T-cell (primary cell): ENCODE measurements at places on chromosomes 4 and X. TPM values are rescaled to one million over a fixed set of nuclear protein-coding genes. Genes with fewer than 3 reads are reported as not detected.

Gene PDGFRA
- total RNA-seq: 0.32 TPM

Gene ANOS1
- total RNA-seq: 0.10 TPM

GRCh38 chr4:147247579-147247978 is 233.3 kb upstream of the EDNRA start:
- H3K36me3 ChIP-seq: no peaks in the 10 kb centered on the region
- no peak for DNase-seq
- H3K4me1 ChIP-seq: no peaks in the 10 kb centered on the region
- H3K4me3 ChIP-seq: no peak overlapping the region
- no peaks in the 10 kb centered on the region for H3K27me3 ChIP-seq

Gene MBNL3
- 32.9 TPM for total RNA-seq

Gene GDI1
- 208 TPM for total RNA-seq

Gene KLHL13
- 0.95 TPM for total RNA-seq

- H3K4me1 ChIP-seq: no peaks in the 10 kb centered on the region
- no peaks in the 10 kb centered on the region for H3K27me3 ChIP-seq
- no peak for DNase-seq
- H3K27ac ChIP-seq: no peak overlapping the region
Observed at GRCh38 chr4:159608436-159608835, 505.6 kb downstream of the RAPGEF2 start.

DNA sequence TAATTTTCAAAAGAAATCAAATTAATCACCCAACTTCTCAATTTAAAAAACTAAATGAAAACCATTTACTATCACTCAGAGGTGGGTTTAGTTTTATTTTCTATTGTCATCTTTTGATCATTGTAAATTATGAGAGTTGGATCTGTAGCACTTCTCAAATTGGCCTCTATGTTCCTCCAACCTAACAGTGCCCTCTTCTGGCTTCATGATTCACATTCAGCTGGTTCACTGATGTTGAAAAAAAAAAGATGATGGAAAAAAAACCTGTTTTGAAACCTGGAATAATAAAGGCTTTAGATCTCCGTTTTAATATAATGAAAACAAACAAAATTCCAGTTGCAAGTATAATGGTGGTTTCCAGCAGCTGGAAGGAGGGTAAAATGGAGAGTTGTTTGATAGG is 2.4 kb upstream of the NBDY start:
- peaks cover 2% of the 10 kb centered on the region for H3K4me1 ChIP-seq
- no peaks in the 10 kb centered on the region for H3K36me3 ChIP-seq
- H3K4me3 ChIP-seq: no peak overlapping the region
- no peak overlapping the region for H3K27ac ChIP-seq

DNA sequence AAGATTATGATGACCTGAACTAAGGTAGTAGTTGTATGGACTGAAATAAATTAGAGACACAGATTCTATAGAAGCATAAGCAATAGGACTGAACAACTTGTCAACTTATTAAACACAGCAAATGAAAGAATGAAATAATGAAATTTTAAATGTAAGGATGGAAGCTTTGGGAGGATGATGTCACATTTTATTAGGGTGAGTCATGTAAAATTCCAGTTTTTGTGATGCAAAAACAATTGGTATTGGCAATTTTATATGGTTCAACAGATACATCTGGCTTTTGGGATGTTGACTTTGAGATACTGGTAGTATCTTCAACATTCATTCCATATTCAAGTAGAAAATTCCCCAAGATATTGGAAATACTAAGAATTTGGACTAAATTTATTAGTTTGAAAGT is 72.7 kb upstream of the IL15 start:
- H3K36me3 ChIP-seq: no peaks in the 10 kb centered on the region
- H3K4me3 ChIP-seq: no peak overlapping the region
- DNase-seq: no peak
- no peak overlapping the region for H3K27ac ChIP-seq
- H3K27me3 ChIP-seq: no peaks in the 10 kb centered on the region

GRCh38 chr4:14168919-14169318 is 541.4 kb upstream of the BOD1L1 start:
- DNase-seq: no peak
- no peaks in the 10 kb centered on the region for H3K36me3 ChIP-seq
- no peak overlapping the region for H3K4me3 ChIP-seq

DNA sequence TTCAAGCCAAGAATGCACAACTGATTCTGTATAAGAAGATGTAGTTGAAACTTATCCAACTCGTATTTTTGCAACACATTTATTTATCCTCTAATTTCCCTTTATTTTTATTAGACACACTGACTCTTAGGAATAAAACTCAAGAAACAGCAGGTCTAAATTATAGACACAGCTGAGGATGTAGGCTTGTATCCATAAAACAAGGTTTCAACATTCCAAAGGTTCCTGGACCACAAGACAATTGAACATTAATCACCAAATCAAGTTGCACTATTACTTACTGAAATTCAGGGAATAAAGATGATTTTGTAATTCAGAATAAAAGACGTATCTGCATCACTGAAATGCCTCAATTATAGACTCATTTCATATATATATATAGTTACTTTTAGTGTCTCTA is 683.5 kb upstream of the GRIA3 start:
- H3K27ac ChIP-seq: no peak overlapping the region
- no peak for DNase-seq
- no peaks in the 10 kb centered on the region for H3K27me3 ChIP-seq
- no peaks in the 10 kb centered on the region for H3K4me1 ChIP-seq
- no peak overlapping the region for H3K4me3 ChIP-seq
- no peaks in the 10 kb centered on the region for H3K36me3 ChIP-seq

Gene PRKG2
- 0.54 TPM for total RNA-seq

DNA sequence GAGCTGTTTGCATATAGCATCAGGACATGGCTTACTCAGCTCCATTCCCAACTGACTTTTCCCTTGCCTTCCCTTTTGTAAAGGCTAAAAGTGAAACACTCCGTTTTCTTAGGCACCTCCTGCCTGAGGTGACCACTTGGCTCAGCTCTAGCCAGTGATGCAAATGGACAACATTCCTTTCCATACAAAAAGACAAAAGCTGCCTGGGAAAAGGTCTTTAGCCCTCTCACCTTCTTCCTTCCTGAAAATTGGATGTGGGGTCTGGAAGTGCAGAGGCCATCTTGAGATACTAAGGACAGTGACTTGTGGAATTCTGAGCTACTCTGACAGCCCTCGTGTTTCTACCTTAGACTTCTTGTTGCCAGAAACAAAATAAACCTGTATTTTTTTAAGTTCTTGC is 27.7 kb upstream of the SFRP2 start:
- peaks cover 2% of the 10 kb centered on the region for H3K27me3 ChIP-seq
- no peak overlapping the region for H3K4me3 ChIP-seq
- no peaks in the 10 kb centered on the region for H3K4me1 ChIP-seq
- H3K27ac ChIP-seq: no peak overlapping the region

Gene RENBP
- 10.2 TPM for total RNA-seq

GRCh38 chrX:105317117-105317516 is 96.6 kb upstream of the TEX13A start:
- no peak overlapping the region for H3K4me3 ChIP-seq
- no peaks in the 10 kb centered on the region for H3K36me3 ChIP-seq
- no peak overlapping the region for H3K27ac ChIP-seq
- H3K27me3 ChIP-seq: no peaks in the 10 kb centered on the region
- H3K4me1 ChIP-seq: no peaks in the 10 kb centered on the region
- no peak for DNase-seq

DNA sequence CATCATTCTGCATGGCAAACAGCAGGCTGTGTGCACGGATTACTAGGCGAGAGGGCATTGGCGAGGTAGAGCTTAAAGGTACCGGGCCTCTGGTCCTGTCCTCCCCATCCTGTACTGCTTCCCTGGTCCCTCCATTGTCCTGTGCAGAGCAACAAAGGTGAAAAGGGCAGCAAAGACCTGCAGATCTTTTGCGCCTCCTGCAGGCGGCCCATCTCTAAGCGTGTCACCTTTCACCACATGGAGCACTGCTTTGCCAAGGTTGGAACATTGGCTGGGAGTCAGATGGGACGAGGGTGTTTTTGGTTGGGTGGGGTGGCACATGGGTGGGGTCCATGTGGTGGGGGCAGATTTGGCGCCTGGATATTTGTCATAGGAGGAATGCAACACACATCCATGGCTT is 64.7 kb upstream of the UXT start:
- no peak for DNase-seq
- H3K27me3 ChIP-seq: no peaks in the 10 kb centered on the region
- H3K4me3 ChIP-seq: no peak overlapping the region
- H3K36me3 ChIP-seq: no peaks in the 10 kb centered on the region
- no peak overlapping the region for H3K27ac ChIP-seq

GRCh38 chr4:19791422-19792123 is 460.1 kb upstream of the SLIT2 start:
- no peak for DNase-seq
- no peak overlapping the region for H3K4me3 ChIP-seq
- no peaks in the 10 kb centered on the region for H3K4me1 ChIP-seq
- no peaks in the 10 kb centered on the region for H3K36me3 ChIP-seq
- no peak overlapping the region for H3K27ac ChIP-seq

Gene TRIM61
- total RNA-seq: 0.79 TPM

DNA sequence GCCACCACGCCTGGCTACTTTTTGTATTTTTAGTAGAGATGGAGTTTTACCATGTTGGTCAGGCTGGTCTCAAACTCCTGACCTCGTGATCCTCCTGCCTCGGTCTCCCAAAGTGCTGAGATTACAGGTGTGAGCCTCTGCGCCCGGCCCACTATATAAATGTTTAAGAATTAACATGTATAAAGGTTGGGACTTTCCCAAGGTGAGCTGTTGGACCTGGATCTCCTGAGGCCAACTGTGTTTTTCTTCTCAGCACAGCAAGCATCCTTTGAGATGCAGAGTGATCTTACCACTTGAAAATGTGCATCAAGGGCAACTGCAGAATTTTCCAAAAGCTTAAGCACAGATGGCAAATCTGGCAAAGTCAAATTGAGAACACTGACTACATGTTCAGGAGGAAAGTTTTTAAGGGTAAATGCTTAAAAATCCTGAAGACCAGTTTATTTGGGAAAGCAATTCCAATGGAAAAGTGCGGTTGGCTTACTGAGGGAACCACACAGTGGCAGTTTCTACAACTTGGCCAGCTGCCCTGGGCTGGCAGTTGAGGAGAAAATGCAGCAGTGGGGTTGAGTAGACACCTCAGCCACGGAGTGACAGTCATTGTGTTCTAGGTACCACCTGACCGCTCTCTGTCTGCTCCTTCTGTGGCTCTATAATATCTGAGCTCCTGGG is 168.9 kb downstream of the CBR4 start:
- H3K36me3 ChIP-seq: no peaks in the 10 kb centered on the region
- no peak for DNase-seq
- H3K27me3 ChIP-seq: peaks cover 6% of the 10 kb centered on the region
- no peaks in the 10 kb centered on the region for H3K4me1 ChIP-seq
- no peak overlapping the region for H3K27ac ChIP-seq

DNA sequence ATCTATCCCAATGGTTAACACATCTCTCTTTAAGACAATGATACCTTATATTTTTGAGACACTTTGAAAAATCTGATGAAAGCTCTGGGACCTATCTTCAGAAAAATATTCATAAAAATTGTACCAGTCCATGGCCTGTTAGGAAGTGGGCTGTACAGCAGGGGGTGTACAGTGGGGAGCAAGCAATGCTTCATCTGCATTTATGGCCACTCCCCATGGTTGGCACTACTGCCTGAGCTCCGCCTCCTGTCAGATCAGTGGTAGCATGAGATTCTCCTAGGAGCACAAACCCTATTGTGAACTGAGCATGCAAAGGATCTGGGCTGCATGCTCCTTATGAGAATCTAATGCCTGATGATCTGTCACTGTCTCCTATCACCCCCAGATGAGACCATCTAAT is 42.6 kb downstream of the C4orf51 start:
- H3K27me3 ChIP-seq: peaks cover 8% of the 10 kb centered on the region
- H3K4me3 ChIP-seq: no peak overlapping the region
- no peaks in the 10 kb centered on the region for H3K36me3 ChIP-seq
- no peak overlapping the region for H3K27ac ChIP-seq
- peaks cover 9% of the 10 kb centered on the region for H3K4me1 ChIP-seq
- no peak for DNase-seq

- H3K27me3 ChIP-seq: peaks cover 8% of the 10 kb centered on the region
- H3K27ac ChIP-seq: no peak overlapping the region
- DNase-seq: no peak
Observed at GRCh38 chr4:78056265-78057129, 626 bp upstream of the FRAS1 start.

Gene CT45A5
- total RNA-seq: not detected

DNA sequence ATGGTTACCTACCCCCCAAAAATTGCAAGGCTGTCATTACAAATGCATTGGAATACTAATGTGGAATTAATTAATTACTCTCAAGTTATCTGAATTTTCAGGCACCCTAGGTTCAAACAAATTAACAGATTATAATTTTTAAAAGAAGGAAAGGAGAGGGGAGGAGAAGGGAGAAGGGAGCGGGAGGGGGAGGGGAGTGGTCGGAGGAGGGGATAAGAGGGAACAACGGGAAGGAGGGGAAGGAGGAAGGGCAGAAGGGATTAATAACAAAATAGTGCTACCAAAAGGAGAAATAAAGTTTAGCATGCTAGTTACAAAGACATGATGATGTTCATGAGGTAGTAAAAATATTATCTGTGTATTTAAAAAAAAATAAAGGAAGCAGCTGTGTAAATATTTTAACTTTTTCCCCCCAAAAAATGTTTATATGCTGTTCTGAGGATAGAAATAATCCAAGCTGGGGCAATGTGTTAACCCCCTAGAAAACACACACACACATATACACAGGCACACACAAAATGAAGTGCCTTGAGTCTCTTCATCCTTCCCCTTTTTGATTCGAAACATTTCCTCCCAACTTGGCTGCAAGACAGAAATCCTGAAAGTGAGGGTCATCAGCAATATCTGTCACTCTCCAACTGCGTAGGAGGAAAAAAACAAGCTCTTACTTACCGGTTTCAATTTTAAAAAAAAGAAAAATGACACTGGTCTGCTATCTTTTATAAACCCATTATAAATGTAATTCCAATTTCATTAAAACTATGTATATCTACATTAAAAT is 58.8 kb downstream of the PPP3CA start:
- H3K36me3 ChIP-seq: no peaks in the 10 kb centered on the region
- H3K4me1 ChIP-seq: no peaks in the 10 kb centered on the region
- no peak for DNase-seq
- H3K27me3 ChIP-seq: no peaks in the 10 kb centered on the region
- no peak overlapping the region for H3K4me3 ChIP-seq
- no peak overlapping the region for H3K27ac ChIP-seq

Gene KIF4A
- 0.41 TPM for total RNA-seq

DNA sequence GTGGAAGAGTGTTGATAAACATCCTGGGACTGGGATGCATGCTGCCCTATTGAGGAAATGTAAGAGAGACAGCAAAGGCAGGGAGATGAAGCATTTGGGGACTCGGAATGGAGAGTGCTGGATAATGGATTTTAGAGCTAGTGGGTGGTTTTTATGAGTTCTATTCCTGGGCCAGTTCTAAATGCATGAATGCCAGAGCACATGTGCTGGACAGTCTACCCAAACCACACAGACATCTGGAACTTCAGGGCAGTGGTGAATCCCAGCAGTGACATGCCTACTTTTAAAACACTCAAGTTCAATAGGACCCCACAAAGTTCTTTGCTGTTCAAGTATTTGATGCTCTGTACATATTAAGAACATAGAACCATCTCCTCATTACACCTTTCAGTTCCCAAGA is 133.9 kb downstream of the CBR4 start:
- no peaks in the 10 kb centered on the region for H3K36me3 ChIP-seq
- H3K4me1 ChIP-seq: peaks cover 4% of the 10 kb centered on the region
- H3K27me3 ChIP-seq: no peaks in the 10 kb centered on the region
- DNase-seq: no peak
- no peak overlapping the region for H3K4me3 ChIP-seq
